NK-92 treated with Interleukin-12 subunit alpha and Interleukin-12 subunit beta, amount 100 ng/mL, for 24 hours (cell line): ENCODE measurements at places on chromosomes 11 and 22.

- no peak for DNase-seq
Observed at GRCh38 chr11:132028380-132029240, 658.2 kb downstream of the NTM start.

DNA sequence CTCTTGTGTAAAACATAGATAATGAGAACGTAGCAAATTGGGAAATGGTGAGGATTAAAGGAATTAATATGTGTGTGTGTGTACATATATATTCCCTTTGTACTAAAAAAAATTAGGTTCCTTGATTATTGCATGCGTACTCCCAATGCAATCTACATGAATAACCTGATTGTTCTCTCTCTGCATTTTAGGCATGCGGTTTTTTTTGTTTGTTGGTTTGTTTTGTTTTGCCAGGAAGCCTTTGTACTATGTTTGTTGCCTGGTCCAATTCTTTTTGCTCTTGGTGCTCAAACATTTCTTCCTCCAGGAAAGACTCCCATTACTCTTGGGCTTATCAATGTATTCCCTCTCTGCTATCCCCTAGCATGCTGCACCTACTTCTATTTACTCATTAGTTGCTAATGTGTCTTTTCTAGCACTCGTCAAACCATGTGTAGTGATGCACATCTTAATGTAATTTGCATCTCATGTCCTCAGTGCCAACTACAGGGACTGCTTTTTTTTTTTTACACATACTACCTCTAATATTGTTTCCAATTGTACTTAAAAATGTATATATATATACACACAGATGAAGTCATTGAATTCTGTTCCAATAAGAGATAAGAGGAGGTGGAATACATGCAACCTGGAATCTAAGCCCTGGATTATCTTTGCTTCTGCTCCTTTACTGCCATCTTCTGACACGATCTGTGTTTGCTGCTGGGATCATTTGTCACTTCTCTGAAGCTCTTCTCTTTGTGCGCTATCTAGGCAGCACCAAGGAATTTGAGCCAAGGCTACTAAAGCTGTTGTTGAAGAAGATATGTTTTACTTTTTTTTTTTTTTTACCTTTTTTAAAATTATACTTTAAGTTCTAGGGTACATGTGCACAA lies 197.2 kb upstream of the ANO3 start:
- DNase-seq: no peak

DNA sequence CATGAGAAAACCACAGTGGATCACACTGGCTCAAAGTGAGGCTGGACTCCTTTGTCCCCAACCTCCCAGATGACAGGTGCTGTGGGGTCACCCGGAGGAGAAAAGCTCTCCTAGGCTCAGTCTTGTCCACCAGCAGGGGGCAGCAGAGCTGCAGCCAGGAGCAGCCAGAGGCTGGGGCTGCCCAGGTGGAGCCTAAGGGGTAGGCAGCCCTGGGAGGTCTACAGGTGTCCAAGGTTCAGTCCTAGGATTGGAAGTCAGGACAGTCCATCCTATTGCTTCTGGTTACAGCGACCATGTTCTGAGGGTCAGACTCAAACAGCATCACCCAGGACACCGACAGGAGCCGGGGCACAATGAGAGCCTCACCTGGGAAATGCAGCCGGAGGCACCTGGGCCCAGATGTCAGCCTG lies 77.6 kb upstream of the IGLL5 start:
- peak; percentile 33 for DNase-seq

- no peak for DNase-seq
Observed at GRCh38 chr22:46764779-46765485, 2.5 kb downstream of the TBC1D22A start.

DNA sequence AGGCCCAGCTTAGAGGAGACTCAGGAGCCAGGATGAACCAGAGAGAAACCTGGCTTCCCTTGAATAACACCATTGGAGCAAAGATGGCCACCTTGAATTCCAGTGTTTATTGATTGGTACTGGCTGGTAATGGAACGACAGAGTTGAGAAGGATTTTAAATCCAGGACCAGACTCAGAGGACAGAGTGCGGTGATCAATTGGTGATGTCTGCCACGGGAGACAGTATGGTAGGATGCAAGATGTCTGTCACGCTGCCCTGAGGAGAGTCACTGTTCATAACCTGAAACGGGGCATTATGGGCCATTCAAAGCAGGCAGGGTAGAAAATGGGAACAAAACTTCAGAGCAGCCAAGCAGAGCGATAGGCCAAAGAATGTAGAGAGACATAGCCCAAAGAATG lies 55.4 kb upstream of the ISX start:
- DNase-seq: no peak

- no peak for DNase-seq
Observed at GRCh38 chr22:17943533-17944249, 80.7 kb downstream of the MICAL3 start.

GRCh38 chr11:5277807-5278382 lies 8.2 kb upstream of the HBE1 start:
- DNase-seq: no peak

DNA sequence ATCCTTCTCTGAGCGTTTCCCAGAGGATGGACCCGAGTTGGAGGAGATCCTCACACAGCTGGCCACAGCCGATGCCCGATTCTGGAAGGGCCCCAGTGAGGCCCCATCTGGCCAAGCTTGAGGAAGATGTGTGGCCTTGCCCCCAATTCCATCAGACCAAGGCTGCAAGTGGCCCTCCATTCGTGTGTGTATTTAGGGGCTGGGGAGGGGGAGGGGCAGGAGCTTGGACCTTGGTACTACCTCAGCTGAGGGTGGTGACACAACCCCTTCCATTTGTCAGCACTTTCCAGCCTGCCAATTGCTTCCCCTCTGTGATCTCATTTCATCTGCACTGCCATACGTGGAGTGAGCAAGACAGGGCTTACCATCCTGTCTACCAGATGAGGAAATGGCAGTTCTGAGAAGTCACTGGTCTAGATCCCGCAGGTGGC lies 1.3 kb upstream of the BBS1 start:
- no peak for DNase-seq

GRCh38 chr22:18078329-18079041 lies 695 bp downstream of the PEX26 start:
- DNase-seq: peak; percentile 38

GRCh38 chr11:133978794-133979193 lies 22.0 kb upstream of the IGSF9B start:
- no peak for DNase-seq

- DNase-seq: no peak
Observed at GRCh38 chr22:21455334-21456089, 11.7 kb upstream of the TMEM191C start.

- peak; percentile 45 for DNase-seq
Observed at GRCh38 chr11:123511037-123511870, 81.2 kb downstream of the GRAMD1B start.

DNA sequence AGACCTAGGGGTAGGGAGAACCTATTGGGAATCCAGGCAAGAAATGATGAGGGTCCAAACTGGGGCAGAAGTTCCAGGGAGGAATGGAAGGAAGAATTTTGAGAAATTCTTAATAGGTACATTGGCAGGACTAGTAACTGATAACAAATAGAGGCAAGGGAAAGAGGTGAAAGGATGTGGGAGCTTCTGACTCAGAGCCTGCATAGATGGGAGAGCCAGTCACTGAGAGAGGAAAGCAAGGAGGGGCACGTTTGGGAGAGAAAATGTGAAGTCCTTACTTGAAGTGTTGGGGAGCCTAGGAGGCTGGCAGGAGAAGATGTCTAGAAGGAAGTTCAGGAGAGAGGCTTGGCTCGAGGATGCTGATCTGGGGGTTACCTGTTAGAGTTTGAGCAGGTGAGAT lies 104.6 kb upstream of the NCAM1 start:
- DNase-seq: no peak

GRCh38 chr11:46299451-46299961 lies 22.0 kb downstream of the CREB3L1 start:
- no peak for DNase-seq

- no peak for DNase-seq
Observed at GRCh38 chr11:102487214-102487613, 34.6 kb upstream of the TMEM123 start.

DNA sequence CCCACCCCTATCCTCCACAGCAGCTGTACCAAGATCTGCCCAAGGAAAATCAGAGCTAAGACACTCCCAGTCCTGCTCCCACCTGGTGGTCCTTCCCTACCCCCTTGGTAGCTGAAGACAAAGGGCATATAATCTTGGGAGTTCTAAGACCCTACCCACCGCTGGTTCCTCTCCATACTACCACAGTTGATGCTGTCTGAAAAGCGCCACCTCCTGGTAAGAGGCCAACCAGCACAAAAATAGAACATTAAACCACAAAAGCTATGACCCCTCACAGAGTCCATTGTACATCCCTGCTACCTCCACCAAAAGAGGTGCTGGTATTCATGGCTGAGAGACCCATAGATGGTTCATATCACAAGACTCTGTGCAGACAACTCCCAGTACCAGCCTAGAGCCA lies 161.5 kb upstream of the ARHGAP42 start:
- DNase-seq: no peak

GRCh38 chr11:36672815-36673450 lies 74.9 kb upstream of the RAG2 start:
- no peak for DNase-seq

- no peak for DNase-seq
Observed at GRCh38 chr11:2071748-2072385, 67.3 kb downstream of the IGF2 start.

GRCh38 chr22:48393041-48393370 lies 1434.7 kb downstream of the BRD1 start:
- no peak for DNase-seq

- no peak for DNase-seq
Observed at GRCh38 chr11:18066626-18067025, 20.6 kb upstream of the TPH1 start.

DNA sequence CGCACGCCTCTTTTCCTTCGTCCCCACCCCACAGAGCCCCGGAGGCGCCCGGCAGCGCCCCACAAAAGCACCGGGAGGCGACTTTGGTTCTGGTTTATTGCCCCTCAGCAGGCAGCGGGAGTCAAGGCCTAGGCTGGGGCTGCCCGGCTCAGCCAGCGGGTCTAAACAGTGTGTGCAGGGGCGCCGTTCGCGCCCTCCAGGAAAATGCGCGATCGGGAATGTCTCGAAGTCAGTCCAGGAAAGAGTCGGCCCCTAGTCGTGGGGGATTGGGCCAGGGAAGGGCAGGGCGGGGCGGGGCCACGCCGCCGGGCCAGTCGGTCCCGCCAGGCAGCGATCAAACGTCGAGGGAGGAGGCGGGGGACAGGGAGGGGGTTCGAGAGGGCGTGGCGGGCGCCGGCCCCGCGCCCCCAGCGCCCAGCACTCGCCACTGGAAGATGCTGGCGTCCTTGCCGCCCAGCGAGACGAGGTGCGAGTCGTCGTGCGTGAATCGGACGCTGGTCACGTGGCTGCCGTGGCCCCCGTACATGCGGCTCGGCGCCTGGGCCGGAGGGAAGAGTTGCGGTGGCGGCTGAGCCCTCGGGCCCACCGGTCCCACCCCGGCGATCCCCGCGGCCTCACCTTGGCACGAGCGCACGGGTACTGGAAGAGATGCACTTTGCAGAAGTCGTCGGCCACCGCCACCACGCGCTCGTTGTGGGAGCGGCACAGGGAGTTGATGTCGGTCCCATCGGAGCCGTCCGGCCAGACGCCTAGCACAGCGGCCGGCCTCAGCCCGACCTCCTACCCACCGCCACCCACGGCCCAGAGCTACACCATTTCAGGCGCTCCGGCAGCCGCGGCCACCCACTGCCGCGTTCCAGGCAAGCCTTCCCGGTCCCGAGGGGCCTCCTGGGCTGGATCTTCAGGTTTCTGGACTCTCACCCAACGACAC lies 741 bp upstream of the MTA2 start:
- no peak for DNase-seq
